Heart left ventricle (tissue), 16 donors: ENCODE measurements at places on chromosomes 1 and 21.

DNA sequence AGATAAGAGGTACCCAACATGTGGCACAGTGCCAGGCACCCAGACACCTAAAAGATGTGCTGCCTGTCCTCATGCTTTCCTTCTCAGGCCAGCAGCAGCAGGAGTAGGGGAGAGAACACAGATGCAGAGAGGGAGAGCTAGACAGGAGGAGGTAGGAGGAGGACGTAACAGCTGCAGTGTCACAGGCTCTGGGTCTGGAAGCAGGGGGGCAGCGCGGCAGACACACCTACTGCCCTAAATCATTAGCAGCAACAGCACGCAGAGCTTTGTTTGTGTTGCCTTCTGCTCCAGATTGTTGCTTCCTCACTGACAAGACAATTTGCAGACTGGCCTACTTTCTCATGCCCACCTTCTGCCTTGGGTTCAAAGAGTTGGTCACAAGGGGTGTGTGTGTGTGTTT lies 196.7 kb upstream of the DAB1 start:
- DNase-seq: peak; percentile 6

- no peak for DNase-seq
Measured at GRCh38 chr1:161999301-162000052, 24.2 kb downstream of the OLFML2B start.

DNA sequence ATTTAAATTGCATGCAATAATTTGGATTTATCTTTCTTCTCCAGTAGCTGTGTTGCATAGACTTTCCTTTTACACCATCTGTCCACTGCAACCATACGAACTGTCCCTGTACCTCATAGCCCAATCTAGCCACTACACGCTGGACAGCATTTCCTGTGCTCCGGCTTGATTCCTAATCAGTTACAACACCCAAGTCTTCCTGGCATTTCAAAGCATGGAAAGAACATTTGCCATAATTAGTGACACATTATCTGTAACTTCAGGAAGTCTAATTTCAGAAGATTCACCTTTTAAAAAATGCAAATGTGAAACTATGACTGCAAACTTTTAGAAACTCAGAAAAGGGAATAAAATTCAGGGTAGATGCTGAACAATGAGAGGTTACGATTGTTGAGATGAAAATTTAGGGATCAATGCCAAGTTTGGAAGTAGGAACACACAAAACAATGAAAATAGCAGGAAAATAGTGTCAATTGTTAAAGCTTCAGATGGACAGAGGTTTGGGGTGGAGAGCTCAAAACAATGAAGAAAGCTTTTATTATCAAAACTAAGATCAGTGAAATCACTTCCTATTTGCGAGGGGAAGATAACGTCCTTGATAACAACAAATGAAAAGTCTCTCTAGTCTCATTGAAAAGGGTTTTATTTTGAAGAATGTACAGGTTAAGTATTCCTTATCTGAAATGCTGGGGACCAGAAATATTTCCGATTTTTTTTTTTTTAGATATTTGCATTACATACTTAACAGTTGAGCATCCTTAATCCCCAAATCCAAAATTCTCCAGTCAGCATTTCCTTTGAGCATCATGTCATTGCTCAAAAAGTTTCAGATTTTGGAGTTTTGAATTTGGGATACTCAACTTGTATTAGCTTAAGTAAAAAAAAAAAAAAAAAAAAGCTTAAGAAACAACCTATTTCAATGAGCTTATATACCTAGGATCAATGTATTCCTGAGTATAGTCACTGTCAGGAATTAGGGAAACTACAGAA lies 107.3 kb downstream of the FNBP1L start:
- DNase-seq: no peak

DNA sequence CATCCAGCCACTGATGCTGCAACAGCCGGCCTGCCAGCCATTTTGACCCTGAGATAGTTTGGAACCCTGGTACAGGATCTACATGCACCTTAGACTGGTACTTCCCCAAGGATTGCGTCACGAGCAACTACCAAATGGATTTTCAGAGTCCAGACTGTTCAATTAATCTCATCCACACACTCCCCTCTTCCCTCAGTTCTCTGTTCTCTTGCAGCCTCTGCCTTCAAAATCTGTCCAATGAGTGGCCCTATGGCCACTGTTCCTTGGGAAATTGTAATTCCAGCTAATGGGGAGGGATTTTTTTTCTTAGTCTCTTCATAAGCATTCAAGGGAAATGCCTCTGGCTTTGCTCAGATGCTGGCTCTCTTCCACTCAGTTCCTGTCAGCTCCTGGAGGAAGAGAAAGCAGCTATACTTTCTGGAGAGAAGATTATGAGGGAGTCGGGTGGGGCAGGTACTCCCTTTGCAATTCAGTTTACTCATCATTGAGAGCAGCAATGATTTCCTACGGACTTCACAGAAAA lies 19.8 kb upstream of the UAP1 start:
- DNase-seq: peak; percentile 58

DNA sequence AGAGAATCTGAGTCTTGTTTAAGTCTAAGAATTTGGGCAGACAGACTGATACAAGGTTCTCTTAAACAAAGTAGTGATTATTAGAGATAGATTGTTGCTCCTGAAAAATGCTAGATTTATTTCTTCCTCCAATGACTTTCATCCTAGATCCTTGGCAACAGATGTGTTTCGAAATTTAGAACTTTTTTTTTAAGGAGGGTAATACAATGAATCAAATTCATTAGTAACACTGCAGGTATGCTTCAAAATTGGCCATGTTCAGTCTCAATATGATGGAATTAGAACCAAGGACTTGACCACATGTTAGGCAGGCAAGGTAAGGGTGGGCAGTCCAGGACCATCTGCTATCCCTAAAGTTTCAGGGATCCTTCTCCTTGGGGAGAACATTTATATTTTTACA lies 4.5 kb upstream of the LCE1F start:
- DNase-seq: no peak

DNA sequence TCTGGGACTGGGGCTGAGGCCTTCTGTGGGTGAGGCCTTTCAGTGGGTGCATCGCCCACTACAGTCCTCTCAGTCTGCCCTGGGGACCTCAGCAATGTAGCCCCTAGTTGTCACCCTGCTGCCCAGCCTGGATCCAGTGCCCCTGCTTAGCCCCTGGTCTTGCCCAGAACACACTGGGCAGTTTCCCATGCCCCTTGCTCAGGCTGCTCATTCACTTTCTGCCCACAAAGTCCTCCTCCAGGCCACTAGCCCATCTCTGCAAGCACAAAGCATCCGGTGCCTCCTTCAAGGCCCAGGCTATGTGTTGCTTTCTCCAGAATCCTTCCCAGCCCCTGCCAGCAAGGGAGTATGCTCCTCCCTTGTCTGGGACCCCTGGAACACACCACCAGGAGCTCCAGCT lies 5.4 kb upstream of the ADORA1 start:
- no peak for DNase-seq

DNA sequence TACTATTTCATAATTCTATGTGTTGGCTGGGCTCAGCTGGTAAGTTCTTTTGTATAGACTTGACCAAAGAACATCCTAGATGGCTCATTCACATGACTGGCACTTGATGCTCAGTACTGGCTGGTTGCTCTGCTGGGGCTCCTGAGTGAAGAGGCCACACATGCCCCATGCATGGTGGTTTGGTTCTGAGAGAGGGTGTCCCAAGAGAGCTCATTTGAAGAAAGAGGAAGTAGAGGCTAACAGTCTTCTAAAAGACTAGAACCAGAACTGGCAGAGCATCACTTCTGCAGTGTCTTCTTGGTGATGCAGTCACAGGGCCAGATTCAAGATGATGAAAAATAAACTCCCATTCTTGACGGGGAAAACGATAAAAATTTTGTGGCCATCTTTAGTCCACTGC lies 5.2 kb upstream of the BACH1 start:
- no peak for DNase-seq

GRCh38 chr1:111938123-111938522 lies 51.3 kb downstream of the KCND3 start:
- no peak for DNase-seq

- DNase-seq: no peak
Measured at GRCh38 chr1:47906009-47906432, 91.2 kb downstream of the TRABD2B start.

GRCh38 chr1:180731131-180731530 lies 99.3 kb downstream of the XPR1 start:
- no peak for DNase-seq

GRCh38 chr1:241308011-241308410 lies 49.0 kb downstream of the RGS7 start:
- no peak for DNase-seq

DNA sequence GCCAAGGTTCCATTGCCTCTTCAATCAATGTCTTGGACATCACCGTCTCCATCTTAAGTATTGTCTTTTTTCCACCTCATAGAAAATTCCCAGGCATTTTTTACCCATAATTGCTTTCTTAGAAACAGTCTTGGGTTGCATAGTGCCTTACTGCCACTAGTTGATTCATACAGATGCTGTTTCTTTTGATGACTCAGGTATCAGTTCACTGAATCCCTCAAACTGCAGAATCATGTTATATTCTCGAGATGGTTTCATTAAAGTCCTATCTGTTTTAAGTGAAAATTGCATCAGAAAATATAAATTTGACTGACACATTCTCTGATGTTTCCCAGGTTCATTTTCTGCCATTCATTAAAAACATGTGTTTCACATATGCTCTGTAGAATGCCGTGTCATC lies 1489.1 kb downstream of the BRINP3 start:
- no peak for DNase-seq

GRCh38 chr21:42614396-42614795 lies 39.0 kb upstream of the PDE9A start:
- DNase-seq: no peak

- DNase-seq: no peak
Measured at GRCh38 chr1:244633140-244633539, 19.8 kb upstream of the DESI2 start.

DNA sequence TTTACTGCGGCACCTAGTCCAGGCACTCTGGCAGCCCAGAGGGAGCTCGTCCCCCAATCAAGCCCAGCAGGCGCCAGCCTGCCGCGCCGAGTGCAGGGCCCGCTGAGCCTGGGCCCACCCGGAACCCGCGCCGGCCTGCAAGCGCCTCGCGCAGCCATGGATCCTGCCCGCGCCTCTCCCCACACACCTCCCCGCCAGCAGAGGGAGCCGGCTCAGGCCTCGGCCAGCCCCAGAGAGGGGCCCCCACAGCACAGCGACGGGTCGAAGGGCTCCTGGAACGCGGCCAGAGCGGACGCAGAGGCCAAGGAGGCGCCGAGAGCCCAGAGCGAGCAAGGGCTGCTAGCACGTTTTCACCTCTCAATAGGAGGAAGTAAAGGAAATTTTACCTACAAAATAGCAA lies 767.0 kb downstream of the MRPL39 start:
- DNase-seq: no peak

GRCh38 chr21:43352568-43353281 lies 74.2 kb downstream of the SIK1 start:
- DNase-seq: no peak

DNA sequence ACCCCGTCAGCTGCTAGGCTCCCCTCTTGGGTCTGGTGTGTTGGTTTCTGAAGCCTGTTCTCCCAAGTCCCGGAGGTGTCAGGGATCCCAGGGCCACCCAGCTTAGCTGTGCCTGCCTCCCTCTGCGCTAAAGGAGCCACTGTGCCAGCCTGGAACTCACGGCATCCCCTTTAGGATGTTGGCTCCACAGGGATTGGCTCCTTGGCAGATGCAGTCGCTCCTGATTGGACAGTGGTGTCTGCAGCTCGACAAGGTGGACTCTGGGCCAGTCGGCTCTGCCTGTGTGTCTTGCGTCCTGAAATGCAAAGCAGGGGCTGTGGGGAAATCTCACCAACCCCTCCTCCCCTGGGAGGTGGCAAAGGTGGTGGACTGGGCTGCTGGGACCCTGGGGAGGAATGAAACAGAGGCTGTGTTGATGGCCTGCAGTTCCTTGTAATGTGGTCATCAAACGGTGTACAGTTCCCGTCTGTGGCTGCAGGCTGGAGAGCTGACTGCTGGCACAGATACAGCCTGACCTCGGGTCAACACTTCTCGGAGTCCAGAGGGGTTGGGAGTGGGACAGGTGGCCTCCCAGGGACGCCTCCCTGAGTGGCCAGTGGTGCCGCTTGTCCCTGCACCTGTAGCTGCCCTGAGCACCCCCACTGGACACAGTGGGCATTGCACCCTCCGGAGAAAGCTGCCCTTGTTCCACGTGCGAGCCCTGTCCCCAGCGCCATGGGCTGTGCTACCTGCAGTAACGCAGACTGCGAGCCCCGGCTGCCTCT lies 11.5 kb upstream of the KCNAB2 start:
- DNase-seq: peak; percentile 62

- no peak for DNase-seq
Measured at GRCh38 chr1:25572107-25572506, 28.7 kb downstream of the LDLRAP1 start.

DNA sequence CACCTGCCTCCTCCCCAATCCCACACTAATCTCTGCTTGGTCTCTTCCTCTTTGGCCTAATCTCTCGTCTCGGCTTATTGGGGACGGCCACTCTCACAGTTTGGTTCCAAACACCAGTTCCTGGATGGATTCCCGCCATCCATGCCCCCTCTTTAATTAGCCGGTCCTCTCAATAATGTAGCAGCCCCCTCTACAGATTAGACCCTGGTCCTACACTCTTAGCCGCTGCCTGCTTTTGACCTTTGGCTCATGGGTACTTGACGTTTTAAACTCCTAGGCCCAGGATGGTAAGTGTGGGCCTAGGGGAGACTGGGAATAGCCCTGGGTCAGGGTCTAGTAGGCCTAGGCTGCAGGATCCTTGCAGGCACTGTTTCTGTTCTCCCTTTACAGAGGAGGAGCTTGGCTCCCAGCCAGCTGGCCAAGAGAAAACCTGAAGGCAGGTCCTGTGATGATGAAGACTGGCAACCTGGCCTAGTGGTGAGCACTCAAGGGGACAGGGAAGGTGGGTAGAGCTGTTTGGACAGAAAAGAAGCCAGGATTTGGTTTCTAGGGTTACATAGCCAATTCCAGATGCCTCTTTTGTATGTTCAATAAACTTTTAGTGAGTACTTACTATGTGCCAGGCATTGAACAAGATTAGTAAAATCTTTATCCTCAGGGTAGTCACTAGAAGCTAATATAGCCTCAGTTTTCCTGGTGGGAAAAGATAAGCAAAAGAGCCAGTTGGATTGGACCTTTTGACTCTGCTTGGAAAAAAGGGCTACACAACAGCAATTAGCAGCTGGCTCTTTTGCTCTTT lies 758 bp downstream of the RAD54L start:
- DNase-seq: peak; percentile 30

DNA sequence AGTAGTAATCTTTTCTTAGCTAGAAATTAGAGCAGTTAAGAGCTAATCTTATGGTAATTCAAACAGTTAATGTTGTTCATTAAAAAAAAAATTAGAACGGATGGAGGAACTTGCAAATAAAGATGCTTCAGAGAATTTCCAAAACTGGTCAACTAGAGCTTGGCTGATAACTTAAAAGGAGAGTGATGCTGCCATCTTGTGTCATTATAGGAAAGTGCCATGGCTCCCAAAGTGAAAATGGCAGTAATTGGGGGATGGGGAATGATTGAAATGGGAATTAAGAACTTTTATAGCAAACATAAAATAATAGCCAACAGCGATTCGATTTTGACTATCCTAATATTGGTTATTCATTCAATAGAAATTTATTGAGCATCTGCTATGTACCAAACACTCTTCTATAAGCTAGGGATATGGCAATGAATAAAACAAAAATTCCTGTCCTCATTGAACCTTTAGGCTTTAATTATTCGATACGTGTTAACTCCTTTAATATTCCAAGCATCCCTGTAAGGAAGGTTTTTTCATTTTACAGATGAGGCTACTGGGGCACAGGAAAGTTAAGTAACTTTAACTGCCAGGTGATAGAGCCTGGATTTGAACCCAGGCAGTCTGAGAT lies 5.7 kb upstream of the PLPP3 start:
- DNase-seq: no peak

GRCh38 chr1:5109633-5110032 lies 455.2 kb downstream of the AJAP1 start:
- DNase-seq: no peak

GRCh38 chr1:116352349-116352813 lies 20.7 kb upstream of the ATP1A1 start:
- no peak for DNase-seq
